Upper lobe of right lung (tissue), 1 donor: ENCODE measurements at places on chromosomes 11 and 22. TPM values are rescaled to one million over a fixed set of nuclear protein-coding genes. Genes with fewer than 3 reads are reported as not detected.

The KDM4D gene
- total RNA-seq: 0.52 TPM

The YIF1A gene
- total RNA-seq: 66.9 TPM

The FAM83F gene
- total RNA-seq: 0.35 TPM

The PHLDB1 gene
- total RNA-seq: 79.6 TPM

The RAB36 gene
- 3.8 TPM for total RNA-seq

The FJX1 gene
- total RNA-seq: 5.9 TPM

GRCh38 chr11:82731691-82732277, 1.9 kb downstream of the FAM181B start:
- no peak overlapping the region for H3K27ac ChIP-seq
- peaks cover 69% of the 10 kb centered on the region for H3K27me3 ChIP-seq
- H3K4me3 ChIP-seq: no peak overlapping the region

GRCh38 chr11:21622566-21622965, 570.3 kb upstream of the ANO5 start:
- no peak for DNase-seq
- H3K27me3 ChIP-seq: no peaks in the 10 kb centered on the region
- H3K4me3 ChIP-seq: no peak overlapping the region

GRCh38 chr11:69172674-69173073, 16.9 kb downstream of the SMIM38 start:
- H3K36me3 ChIP-seq: no peaks in the 10 kb centered on the region
- H3K4me3 ChIP-seq: no peak overlapping the region
- no peaks in the 10 kb centered on the region for H3K27me3 ChIP-seq
- no peaks in the 10 kb centered on the region for H3K4me1 ChIP-seq
- DNase-seq: peak; percentile 30
- no peak overlapping the region for H3K27ac ChIP-seq

GRCh38 chr22:38706901-38707195, 1.1 kb downstream of the GTPBP1 start:
- H3K36me3 ChIP-seq: peaks cover 16% of the 10 kb centered on the region
- DNase-seq: no peak
- peak overlapping the region; percentile 84 for H3K4me3 ChIP-seq

DNA sequence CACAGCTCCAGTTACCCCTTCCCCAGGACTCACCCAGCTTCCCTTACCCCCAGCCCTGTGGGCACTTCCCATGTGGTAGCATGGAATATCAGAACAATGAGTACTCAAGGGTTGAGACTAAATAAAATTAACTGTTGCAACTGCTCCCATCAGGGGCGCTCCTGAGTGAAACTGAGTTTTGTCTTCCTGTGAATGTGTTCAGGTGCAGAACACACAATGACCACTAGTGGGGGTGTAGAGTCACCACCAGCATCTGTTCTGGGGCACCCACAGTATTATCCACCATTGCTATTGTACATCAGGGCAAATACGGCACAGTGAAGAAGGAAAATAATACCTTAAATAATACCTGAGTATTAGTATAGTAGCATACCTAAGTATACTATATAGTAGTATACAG, 689.7 kb downstream of the TBC1D22A start:
- DNase-seq: no peak
- no peak overlapping the region for H3K4me3 ChIP-seq
- no peak overlapping the region for H3K27ac ChIP-seq
